ENCODE measurements at places on chromosomes 6 and 20.

GRCh38 chr20:50799890-50800550, 5.2 kb downstream of the BCAS4 start:
- no peak for DNase-seq

- no peak for DNase-seq
These were observed 192.7 kb upstream of the SLC35B3 start for GRCh38 chr6:8628063-8628462.

DNA sequence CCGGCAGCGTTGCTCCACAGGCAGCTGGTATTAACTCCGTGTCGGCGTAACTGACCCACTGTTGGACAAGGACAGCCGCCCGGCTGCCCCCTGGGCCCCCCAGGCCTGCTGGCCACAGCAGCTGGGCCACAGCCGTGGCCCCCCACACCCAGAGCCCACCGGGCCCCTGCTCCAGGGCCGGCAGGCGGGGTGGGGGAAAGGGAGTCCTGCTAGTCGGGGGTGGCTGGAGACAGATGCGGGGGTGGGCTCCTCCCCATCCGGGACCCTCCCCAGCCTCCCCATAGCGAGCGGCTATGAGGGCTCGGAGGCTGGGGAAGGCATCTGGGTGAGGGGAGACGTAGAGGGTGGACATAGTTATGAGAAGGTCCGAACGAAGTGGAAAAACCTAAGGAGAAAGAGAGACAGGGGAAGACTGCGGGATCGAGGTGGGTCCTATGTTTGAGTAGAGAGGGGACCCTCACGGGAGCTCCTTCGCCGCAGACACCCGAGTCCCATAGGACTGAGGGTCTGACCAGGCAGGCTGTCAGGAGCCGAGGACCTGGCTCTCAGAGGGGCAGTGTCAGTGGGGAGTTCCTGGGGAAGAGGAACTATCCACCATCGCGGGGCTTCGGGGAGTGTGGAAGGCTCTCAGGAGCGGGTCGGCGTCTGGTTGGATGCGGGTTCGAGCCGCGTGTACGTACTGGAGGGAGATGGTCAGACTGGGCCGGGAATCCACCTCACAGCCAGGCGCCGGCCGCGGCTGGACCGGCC, 511 bp downstream of the VARS1 start:
- DNase-seq = no peak

DNA sequence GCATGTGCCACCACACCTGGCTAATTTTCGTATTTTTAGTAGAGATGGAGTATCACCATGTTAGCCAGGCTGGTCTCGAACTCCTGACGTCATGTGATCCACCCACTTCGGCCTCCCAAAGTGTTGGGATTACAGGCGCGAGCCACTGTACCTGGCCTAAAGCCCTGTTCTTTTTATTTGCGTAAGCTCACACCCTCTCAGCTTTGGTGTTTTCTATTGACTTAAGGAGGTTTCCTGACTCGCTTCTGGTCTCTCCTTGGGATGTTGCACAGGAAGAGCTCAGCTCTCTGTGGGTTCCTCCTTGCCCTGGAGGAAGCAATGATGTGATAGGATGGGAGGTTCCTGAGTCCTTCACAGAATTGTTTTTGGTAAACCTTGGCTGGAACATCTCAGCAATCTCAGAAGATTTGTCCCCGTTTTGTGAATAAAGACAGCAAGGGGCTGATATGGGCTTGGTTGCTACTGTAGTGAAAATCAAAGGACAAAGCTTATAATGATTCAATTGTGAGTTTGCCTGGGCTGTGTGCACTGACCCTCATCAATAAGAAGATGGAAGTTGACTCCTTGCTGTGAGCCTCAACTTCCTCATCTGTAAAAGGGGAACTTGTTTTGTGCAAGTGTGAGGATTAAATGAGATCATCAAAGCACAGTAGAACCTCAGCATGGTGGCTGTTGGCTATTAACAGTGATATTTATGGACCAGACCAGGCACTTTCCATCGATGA, 27.0 kb downstream of the TOX2 start:
- DNase-seq = no peak

DNA sequence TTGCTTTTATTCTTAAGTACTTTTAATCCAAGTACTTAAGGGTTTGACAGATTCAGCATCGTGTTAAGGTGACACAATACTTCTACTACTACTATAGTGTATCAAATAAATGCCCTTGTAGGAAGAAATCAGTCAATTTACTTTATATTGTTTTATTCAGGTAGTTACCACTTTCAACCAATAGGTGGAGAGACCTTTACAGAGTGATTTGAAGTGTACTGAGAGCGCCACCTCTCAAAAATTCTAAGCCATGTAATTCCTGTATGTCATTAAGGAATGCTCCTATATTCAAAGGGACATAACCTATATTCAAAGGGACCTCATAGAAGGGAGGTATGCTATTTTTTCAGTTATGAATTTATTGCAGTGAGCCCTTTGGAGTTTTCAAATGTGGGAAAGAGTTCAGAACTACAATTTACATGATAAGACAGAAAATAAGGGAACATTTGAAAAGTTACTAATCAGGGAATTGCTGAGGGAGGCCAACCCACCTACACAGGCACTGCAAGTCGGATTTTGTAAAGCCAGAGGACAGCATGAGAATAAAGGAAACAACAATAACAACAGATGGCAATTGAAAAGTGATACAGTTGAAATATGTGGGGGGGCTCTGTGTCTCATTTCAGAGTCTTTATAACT, 955.6 kb downstream of the TBC1D32 start:
- no peak for DNase-seq

- no peak for DNase-seq
These were observed 331.9 kb downstream of the HTR1B start for GRCh38 chr6:77131426-77131825.

DNA sequence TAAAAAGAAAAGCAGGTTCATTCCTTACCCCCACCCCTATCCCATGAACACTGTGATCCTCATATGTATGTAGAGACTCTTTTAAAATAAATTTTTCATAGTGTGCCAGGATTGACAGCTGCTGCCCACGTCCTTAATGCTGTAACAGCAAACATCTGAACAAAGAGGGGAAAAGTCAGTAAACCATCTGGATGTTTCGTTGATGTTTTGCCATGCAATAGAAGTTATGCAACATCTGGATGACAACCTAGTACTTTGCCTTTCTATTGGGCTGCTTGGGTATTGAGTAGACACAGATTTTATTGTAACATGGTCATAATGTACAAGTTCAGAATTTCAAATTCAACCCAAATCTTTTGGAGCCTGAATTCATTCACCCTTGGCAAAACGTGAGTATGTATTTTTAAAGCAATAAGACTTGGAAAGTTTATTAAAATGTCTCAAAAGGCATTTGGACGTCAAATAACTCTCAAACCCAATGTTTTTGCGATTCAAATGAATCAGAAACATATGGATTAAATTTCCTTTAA, 500.3 kb downstream of the DHX35 start:
- DNase-seq = no peak

DNA sequence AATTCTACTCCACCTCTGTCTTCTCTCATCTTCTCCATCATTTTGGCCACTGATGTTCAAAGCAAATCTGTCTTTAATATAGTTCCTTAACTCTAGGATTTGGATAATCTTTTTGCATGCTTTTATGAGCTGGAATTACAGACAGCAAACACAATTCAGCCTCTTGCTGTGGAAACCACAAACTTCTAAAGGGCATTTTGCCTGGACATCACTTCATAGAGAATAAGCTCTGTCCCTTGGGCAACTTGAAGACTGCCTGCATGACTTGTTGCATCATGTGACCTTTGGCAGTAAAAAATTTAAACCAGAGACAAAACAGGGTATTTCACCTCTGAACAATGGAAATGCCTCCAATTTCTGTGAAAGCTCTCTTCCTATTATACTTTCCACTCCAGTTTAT, 74.1 kb upstream of the HDDC2 start:
- DNase-seq = no peak

- no peak for DNase-seq
These were observed 30.0 kb upstream of the TPD52L1 start for GRCh38 chr6:125123468-125124048.

GRCh38 chr6:122012578-122012977, 386.9 kb upstream of the HSF2 start:
- no peak for DNase-seq

DNA sequence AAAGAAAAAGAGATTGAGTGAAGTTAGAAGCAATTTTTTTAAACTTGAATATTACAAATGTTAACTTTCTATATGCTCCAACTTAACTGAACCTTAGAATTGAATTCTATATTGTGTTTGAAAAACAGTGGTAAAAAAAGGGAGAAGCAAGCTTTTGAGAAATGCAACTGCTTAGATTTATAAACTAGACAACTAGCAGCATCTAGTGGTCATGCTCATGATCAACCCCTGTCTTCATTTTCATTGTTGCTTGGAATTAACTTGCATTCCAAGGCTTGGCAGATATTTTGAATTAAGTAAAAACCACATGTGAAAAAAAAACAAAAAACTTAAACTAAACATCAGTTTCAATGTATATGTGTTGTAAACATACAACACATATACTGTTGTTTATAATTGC, 113.1 kb downstream of the C6orf58 start:
- DNase-seq = no peak

GRCh38 chr6:18161431-18161830, 6.2 kb downstream of the KDM1B start:
- no peak for DNase-seq

DNA sequence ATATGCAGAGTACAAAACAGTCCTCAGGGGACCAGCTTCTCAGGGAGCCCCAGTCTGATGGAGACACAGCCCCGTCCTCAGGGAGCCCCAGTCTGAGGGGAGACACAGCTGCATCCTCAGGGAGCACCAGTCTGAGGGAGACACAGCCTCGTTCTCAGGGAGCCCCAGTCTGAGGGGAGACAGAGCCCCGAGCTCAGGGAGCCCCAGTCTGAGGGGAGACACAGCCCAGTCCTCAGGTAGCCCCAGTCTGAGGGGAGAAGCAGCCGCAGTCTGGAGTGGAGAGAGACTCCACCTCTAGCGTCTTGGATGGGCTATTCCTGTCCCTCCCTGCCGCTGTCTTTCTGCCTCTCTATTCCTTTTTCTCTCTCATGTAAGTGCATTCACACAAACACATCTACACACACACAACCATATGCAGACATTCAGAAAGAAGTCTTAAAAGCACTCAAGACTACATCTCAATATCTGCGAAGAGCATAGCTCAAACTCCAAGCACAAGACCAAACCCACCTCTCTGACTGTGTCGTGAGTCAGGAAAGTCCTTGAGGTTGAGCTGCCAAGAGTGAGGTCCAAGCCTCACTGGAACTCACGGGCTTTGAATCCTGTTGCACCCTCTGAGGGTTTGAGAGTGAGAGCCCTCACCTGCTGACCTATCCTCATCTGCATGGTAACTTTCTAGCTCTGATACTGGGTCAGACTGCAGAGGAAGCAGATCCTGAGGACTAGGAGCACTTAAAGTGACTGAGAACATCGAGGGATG, 53.1 kb upstream of the SAYSD1 start:
- DNase-seq = no peak

DNA sequence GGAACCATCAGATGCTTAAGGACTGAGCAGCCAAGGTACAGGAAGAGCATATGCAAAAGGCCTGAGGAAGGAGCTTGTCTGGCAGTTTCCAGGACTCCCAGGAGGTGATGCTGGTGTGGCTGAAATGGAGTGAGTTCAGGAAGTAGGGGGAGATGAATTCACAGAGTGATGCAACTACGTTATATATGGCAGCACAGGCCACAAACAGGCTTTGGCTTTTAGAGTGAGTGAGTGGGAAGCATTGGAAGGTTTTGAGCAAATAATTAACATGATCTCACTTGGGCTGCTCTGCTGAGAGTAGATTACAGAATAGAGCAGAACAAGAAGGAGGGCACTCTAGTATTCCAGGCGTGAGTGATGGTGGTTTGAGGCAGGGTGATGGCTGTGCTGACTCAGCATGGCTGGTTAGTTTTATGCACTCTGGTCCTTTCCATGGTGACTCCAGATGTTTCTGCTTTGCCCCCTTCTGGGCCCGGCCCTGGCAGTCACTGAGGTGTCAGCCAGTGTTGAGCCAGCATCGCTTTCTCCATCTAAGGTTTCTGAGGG, 6.5 kb downstream of the BTN2A2 start:
- no peak for DNase-seq

DNA sequence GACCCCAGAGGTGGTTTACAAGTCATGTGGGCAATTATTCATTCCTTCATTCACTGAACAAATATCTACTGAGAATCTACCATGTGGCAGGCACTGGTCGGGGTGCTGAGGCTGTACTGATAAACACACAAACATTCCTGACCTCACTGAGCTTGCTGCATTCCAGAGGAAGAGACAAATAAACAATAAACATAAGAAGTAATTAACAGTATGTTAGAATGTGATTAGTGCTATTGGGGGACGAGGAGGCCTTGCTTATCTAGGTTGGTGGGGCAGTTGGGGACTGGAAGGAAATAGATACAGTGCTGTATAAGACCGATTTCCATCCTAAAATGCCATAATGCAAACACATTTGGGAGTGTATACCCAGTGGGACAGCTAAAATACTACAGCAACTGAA, 44.1 kb downstream of the MAK start:
- DNase-seq = no peak

DNA sequence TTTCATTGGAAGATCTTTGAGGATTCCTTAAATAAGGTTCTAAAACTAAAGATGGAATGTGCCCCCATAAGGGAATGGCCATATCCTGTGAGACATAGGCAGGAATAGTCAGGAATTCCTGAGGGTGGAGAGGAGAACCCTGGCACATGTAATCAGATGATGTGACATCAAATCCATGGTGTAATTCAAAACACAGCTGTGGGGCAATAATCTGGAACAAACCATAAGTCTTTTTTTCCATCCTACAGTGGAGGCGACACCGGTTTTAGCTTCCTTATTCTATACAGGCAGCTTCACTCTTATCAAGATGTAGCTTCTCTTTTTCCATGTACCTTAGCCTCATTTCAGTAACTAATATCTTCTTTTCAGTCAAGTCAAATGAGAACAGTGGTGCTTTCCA, 133.6 kb upstream of the CITED2 start:
- no peak for DNase-seq

DNA sequence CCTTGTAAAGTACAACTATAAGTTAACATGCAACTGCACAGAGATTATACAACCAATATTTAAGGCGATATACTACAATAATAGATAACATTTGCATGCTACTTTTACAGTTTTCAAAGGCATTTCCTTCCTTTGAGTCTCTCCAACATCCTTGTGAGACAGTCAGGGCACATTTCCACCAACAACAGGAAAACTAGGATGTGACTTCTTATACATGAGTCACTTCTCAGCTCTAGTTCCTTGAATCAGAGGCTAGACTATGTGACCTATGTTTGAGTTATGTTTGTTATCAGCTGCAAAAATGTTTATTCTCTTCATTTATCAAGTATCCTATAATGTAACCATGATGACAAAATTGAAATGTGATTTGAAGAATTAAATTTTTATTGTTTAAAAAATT, 51.7 kb upstream of the TFAP2D start:
- no peak for DNase-seq

DNA sequence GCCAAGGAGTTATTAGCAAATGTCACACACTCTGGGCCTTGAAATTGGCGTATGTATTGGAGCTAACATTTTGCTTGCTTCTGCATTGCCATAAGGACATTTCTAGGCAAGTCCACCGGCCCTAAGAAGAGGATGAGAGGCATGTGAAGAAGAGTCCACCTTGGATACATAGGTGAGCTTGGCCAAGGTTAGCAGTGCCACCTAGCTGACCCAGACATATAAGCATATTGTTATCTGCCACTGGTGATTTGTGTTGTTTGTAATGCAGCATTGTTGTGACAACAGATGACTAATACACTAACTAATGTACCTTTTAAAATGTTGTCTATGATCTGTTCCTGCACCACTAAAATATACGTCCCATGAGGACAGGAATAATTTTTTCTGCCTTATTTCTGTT, 24.8 kb upstream of the HLA-DQA2 start:
- no peak for DNase-seq

All from stimulated activated CD4-positive, alpha-beta T cell treated with anti-CD3 and anti-CD28 coated beads, Interleukin-15, amount 100 ng/mL, for 1 hour (primary cell).